ENCODE measurements at places on chromosomes 5 and 9.

GRCh38 chr5:138655530-138656190 is 80.5 kb upstream of the HSPA9 start:
- no peak for DNase-seq

DNA sequence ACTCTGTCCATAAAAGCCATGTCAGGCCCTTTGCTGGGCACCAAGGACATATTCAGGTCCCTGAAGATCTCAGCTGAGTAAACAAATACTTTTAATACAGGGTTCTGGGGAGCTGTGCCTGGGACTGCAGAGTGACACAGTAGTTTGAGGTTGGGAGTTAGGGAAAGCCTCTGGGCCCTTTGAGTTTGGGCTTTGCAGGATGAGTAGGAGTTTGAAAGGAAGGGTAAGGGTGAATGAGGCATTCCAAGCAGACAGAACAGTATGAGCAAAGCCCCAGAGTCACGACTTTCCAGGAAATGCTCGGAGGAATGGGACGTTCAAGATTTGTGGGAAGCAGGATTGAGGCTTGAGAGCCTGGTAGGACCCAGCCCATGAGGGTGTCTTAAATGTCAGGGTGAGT is 13.3 kb downstream of the CRB2 start:
- no peak for DNase-seq

DNA sequence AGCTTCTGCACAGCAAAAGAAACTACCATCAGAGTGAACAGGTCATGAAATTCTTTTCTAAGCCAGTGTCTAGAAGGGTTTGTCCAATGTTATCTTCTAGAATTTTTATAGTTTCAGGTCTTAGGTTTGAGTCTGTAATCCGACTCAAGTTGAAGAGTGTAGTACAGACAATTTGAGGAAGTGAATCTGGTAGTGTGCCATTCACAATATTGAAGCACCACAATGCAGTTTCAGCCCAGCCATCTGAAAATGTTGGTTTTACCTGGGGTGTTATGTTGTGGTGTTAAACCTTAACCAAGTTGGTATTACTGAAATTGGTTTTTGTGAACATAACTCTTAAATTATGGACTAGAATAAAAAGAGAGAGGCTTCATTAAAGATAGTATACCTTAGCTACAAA is 77.2 kb downstream of the ADAMTS16 start:
- no peak for DNase-seq

DNA sequence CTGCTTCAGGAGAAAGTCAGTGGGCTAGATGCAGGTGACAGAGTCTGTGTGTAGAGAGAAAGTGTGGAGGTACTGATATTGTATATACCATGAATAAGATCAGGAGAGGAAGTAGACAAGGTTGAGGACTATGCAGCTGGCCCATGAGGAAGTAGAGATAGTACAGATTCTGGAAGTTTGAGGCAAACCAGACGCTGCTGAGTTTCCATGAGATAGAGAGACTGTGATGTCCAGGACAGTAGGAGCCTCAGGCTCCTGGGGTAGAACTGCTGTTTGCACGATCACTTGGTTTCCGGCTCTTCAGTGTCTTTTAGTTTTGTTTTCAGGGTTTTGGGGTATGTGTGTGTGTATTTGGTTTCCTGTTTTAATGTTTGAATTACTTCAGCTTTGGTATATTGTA is 13.6 kb downstream of the OTULINL start:
- DNase-seq, result no peak

- DNase-seq, result no peak
Measured at GRCh38 chr9:134592018-134592818, 49.4 kb upstream of the COL5A1 start.

- no peak for DNase-seq
Measured at GRCh38 chr9:135664801-135665794, 2.0 kb downstream of the LCN9 start.

- DNase-seq, result no peak
Measured at GRCh38 chr9:121246821-121247561, 21.0 kb upstream of the GSN start.

- no peak for DNase-seq
Measured at GRCh38 chr5:13354611-13355010, 589.9 kb downstream of the DNAH5 start.

GRCh38 chr5:5344051-5344571 is 78.4 kb upstream of the ICE1 start:
- no peak for DNase-seq

- DNase-seq, result no peak
Measured at GRCh38 chr9:27712806-27713205, 139.5 kb upstream of the C9orf72 start.

- no peak for DNase-seq
Measured at GRCh38 chr5:149581931-149582768, 852 bp downstream of the ARHGEF37 start.

DNA sequence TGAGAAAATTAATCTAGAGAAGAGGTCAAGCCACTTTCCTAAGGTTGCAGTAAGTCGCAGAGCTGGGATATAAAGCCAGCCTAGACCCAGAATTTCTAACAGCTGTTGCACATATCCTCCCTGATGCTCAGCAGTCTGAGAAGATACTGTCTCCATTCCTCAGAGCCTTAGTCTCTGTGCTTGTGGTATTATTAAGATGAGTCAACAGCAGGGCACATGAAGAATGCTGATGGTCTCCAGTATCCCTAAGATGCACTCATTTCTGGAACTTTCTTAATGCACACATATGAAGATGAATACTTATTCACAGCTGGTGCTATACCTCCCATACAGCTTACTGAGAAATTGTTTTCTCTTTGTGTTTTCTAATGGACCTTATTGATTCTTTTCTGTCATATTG is 32.5 kb downstream of the SGCD start:
- no peak for DNase-seq

GRCh38 chr5:68170826-68171558 is 44.6 kb upstream of the PIK3R1 start:
- no peak for DNase-seq

GRCh38 chr5:157729858-157730257 is 1.4 kb upstream of the THG1L start:
- DNase-seq, result no peak

DNA sequence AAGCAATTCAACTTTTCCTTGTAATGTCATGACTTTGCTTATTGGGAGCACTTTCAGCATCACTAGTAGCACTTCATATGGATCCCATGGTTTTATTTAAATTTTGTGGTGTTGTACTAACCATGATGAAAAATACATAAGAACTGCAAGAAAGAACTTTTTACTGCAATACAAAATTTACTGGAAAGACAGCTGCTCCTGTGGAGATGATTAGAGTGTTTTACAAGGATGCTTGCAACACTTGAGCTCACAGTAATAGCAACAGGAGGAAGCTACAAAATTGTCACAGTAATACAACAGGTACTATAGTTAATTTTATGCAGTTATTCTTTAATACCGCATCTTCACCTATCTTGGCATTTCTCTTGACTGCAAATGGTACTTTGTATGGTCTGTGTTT is 158.3 kb upstream of the TSLP start:
- DNase-seq, result no peak

- DNase-seq, result no peak
Measured at GRCh38 chr9:26516773-26517343, 375.7 kb downstream of the CAAP1 start.

- no peak for DNase-seq
Measured at GRCh38 chr5:95835682-95836385, 13.3 kb upstream of the GLRX start.

GRCh38 chr9:89754193-89754592 is 149.4 kb downstream of the GADD45G start:
- DNase-seq, result no peak

GRCh38 chr9:19371942-19372341 is 8.1 kb downstream of the RPS6 start:
- DNase-seq, result no peak

DNA sequence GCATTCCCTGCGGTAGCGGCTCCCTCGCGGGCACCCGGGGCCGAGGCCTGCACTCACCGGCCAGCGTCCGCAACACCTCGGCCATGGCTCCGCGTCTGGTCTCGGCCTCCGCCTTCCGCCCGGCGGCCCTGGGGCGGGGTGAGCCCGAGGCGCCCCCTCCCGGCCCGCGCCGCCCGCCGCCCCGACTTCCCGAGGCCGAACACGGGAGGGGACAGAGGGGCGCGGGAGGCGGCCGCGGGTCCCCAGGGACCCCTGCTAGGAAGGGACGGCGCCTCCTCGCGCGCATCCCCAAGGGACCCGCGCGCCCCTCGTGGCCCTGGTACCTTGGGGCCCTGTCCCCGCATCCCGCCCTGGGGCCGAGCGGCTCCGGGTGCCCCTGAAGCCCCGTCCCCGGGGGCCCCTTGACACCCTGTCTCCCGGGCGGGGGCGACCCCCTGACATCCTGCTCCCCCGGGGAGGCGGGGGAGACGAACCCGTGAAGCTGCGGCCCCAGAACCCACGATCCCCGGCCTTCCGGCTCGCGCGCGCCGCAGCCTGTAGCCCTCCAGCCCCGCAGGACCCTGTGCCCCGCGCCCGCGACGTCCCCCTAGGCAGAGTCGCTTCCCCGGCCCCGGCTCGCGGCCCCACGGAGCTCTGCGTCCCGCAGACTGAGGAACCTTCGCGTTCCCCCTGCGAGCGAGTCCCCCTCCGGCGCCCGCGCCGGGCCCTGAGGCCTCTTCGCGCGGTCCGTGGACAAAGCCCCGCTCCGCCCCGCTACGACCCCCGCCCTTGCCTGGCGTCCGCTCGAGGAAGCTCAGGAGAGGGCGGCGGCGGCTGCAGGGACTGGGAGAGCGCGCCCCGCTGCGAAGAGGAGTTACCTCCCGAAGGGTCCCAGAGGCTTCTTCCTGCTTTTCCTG is at the start of gene ABO:
ABO (minus strand) TSS at position 97 of the 896 bp plus-strand sequence.
- DNase-seq, result no peak

DNA sequence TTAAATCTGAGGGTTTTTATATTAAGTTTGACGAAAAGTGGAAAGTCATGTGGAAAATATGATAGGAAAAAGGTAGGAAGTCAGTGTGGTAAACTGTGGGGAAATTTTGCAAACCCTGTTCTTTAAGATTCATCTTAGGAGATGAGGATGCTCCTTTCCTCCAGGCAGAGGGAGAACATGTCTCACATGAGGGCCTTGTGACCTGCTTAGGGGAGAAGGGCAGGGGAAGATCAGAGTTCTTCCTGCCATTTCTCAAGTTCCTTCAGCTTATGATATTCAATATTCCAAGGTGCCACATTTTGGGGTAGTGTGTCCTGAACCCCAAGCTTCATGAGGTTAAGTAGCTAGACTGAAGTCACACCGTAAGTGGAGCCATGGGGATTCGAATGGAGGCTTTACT is 53.7 kb downstream of the MAPKAP1 start:
- DNase-seq, result no peak

- DNase-seq, result no peak
Measured at GRCh38 chr5:150252489-150252888, 37.1 kb downstream of the CAMK2A start.

DNA sequence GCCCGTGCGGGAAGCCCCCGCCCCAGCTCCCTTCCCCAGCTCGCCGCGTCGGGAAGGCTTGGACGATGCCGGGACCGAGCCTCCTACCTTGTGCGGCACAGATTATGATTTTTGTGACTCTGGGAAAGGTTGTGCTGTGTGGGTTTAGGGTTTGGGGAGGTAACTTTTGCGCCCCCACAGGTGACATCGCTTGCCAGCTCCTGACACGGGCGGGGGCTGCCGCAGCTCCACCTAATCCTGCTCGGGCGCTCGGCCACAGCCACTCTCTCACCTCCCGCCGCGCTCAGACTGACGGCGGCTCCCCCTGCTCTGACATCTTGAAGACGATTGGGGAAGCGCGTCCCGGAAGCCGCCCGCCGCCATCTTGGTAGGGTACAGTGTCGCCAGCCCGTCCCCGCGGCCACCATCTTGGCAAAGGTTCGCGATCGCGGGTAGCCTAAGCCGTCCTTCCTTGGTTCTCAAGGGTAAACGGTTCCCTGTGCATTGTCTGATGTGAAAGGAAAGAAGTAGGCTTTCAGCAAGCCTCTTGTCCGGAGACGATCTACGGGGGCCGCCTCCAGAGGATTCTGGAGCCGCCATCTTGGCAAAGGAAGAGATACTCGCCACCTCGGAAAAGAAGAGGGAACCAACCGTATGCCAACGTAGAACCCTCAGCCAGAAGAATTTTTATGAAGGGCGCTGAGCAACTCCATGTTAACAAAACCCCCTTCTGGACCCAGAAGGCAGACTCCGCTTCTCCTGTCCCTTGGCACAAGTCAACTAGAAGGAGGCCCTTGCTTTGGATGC is 1.8 kb upstream of the NR3C1 start:
- peak; percentile 81 for DNase-seq

DNA sequence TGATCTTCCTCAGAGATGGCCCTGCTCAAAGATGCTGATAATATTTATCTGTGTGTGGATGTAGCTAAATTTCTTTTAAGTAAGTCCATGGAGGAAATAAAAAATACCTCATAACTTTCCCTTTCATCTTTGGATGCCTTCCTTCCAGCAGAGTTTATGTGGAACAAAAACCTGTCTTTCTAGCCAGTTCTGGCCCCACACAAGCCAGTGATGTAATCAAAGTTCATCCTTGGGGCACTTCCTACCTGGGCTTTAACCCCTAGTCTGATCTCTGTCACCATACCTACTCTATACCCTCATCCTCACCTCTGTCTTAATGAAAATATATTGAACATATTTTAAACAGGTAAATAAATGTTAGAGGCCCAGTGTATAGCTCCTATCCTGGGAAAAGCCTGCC is 39.8 kb upstream of the RASGRF2 start:
- no peak for DNase-seq

GRCh38 chr5:103674251-103674650 is 111.7 kb upstream of the NUDT12 start:
- no peak for DNase-seq

- no peak for DNase-seq
Measured at GRCh38 chr9:35652829-35653209, 2.1 kb upstream of the SIT1 start.

DNA sequence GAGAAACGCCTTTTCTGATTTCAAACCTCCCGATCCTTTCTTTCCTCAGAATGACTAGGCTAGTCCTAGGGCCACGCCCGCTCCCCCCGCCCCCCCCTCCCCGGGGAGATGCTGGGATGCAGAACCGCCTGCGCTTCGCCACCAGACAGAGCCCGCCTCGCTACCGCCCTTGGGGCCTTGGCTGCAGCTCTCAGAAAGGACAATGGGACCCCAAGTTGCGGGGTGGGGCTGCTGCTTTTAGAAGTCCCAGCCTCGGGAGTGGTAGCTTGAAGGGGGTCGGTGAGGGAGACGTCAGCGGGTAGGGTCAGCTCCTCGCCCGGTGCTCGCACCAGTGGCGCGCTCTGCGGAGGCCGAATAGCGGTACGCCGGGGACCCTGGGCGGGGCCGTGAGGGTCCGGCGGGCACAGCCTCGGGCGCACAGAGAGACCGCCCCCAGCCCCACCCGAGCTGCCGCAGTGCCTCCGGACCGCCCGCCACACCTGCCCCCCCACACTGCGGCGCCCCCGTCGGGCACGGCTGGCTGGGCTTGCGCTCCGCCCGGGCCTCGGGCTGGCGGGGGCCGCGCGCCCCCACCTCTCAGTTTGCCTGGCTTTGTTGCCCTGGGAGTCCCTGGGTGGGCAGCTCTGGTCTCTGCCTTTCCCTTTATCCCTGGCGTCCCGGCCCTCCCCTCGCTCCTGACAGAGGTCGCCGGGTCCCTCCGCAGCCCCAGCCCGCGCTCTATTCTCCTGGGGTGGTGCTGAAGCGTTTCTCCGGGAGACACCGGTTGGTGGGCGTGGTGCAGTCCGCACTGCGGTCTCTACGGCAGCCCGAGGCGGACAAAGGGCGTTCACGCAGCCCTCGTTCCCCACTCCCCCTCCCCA is 1.2 kb downstream of the MAP1B start:
- DNase-seq, result no peak

- no peak for DNase-seq
Measured at GRCh38 chr9:21690561-21690960, 111.9 kb upstream of the MTAP start.

GRCh38 chr5:930866-931265 is 38.2 kb downstream of the TRIP13 start:
- no peak for DNase-seq

GRCh38 chr5:140571105-140571504 is 6.5 kb downstream of the SLC35A4 start:
- no peak for DNase-seq

GRCh38 chr9:90137801-90138200 is 504.8 kb downstream of the DIRAS2 start:
- DNase-seq, result no peak
